Stimulated activated CD4-positive, alpha-beta T cell treated with anti-CD3 and anti-CD28 coated beads, Interleukin-2, amount 100 ng/mL, for 4 hours (primary cell): ENCODE measurements at places on chromosomes 4 and X.

DNA sequence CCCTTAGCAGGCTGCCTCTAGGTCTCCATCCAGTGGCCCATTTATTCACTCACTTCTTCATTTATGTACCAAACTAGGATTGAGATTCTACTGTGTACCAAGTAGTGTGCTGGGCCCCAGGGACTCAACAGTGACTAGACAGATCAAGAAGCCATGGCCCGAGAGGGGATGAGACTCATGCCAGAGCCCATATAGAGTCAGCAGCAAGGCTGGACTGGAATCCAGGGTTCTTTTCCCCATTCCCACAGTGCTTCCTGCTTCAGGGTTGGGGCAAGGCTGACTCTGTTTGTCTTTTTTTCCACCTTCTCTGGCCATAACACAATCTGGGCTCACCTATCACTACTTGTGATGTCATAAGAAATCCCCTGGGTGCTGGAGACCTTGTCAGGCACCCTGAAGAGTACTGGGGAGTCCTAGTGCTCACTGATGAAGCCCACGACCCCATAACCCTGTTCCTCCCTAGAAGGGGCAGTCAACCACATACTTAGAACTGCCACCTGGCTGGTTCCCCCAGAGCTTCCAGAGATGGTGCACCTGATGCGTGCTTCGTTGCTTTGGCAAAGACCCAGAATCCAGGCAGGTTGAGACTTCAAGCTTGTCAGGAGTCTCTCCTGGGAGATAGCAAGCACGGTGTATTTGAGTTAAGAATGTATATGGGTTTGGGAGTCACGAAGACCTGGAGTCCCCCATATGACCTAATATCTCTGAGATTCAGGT is 6.2 kb downstream of the RTL5 start:
- no peak for DNase-seq

- no peak for DNase-seq
Observed at GRCh38 chrX:122168241-122168640, 1015.8 kb upstream of the GRIA3 start.

DNA sequence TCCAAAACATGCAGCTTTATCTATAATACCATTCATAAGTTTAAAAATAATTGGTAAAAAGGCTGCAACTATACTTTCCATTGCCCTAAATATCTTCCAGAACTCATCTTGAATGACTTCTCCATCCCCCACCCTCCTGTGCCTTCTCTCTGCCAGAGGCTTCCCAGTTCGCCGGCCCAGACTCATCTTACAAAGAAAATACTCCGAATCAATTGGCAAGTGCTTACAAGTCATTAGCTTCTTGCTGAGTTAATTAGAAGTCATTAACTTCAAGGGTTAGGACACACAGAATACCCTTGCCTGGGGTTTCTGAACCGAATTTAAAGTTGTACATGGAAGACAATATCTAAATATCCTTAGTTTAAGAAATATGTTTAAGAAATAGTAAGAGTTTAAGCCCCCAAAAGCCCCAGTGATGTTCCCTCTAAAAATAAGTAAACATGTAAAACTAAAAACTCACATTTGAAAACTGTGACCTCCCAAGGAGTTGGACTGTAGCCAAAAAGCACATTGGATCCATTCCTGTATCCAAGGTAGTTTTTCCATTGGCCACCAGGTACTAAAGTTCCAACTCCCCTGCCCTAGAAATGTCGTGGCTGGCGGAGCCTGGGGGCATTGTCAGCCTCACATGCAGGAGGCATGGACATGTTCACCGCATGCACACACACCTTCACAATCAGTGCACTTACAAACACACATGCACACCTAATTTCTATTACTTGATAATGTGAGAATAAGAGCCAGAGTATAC is 535.2 kb upstream of the FAT1 start:
- DNase-seq, result no peak

- no peak for DNase-seq
Observed at GRCh38 chrX:8037593-8038348, 110.6 kb upstream of the PNPLA4 start.

- DNase-seq, result no peak
Observed at GRCh38 chr4:6687947-6688878, 5.5 kb upstream of the S100P start.

- no peak for DNase-seq
Observed at GRCh38 chrX:97685753-97686152, 802.0 kb downstream of the RPA4 start.

DNA sequence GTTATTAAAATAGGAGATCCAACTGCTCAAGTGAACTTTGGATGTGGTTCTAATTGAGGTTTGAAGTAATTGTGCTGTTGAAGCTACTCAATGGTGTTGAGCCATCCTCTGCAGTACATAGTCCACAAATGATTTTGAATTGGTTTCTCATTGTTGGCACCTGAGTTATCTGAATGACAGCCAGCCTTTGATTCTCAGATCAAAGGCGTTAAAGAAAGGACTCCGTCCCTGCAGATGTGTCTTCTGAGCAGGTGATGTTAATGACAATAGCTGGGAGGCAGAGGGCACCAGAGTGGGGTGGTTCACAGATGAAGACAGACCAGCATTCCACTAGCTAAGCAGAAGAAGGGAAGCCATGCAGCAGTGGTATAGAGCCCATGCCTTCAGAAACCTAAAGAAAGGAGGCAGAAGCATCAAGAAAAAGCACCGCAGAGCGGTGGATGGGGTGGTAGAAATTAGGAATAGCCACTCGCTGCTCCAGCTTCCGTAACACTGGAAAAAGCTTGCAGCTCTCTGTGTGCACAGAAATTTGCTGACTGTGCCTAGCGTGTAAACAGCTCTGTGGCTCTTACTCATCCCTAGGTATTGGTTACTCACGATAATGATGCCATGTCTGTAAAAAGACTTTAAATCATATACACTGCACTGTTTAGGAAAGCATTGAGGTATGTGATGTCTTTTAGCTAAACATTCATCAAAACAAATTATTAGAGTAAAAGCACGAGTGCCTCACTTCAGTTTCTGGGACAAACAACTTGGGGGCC is 79.2 kb upstream of the CLCN4 start:
- no peak for DNase-seq

- DNase-seq, result no peak
Observed at GRCh38 chrX:136080766-136081165, 66.6 kb upstream of the FHL1 start.

DNA sequence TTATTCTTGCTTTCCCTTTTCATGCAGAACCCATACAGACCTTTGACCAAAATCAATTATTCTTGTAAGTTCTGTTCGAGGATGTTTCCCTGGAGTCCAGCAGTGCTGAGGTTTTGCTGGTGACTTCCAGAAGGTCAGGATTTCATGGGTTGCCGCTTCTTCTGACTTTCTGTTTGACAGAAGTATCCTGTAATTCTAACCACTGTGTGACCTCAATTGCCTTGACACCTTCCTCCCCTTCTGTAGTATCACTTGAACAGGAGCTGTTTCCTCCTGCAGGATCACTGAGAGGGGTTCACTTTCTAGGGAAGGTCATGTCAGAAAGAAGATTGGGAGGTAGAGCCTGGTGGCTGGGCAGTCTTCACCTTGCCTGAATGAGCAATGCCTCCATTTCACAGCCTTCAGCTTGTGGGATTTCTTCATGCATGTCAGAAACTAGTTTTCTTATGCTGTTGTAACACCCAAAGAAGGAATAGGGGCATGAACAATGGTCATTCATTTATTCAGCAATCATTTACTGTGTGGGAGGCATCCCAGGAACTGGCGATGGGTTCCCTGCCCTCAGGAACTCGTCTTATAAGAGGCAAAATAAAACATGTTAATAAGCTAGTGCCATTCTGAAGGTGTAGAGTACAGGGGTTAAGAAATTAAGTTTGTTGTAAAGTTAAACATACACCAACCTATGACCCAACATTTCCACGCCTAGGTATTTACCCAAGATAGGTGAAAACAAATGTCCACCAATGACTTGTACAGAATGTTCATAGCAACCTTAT is 205.9 kb downstream of the SOWAHB start:
- DNase-seq, result no peak

- no peak for DNase-seq
Observed at GRCh38 chr4:174204164-174204831, 79.2 kb downstream of the FBXO8 start.

- no peak for DNase-seq
Observed at GRCh38 chr4:185346975-185347601, 48.6 kb downstream of the LRP2BP start.

DNA sequence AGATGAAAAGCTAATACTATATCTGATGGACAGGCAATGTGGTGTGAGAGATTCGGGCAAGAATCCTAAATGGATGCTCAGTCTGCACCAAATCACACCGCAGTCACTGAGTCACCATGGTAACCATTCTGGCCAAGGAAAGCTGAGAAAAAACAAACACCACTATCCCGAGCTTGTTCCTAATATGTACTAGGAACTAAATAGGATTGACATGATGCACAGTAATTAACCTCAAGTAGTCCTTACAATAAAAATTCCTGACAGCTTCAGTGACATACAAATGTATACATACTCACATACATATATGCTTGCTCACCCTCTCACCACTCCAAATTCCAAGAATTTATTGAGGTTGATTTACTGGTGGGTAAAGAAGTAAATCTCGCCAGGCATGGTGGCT is 1.1 kb upstream of the RAB40A start:
- no peak for DNase-seq

DNA sequence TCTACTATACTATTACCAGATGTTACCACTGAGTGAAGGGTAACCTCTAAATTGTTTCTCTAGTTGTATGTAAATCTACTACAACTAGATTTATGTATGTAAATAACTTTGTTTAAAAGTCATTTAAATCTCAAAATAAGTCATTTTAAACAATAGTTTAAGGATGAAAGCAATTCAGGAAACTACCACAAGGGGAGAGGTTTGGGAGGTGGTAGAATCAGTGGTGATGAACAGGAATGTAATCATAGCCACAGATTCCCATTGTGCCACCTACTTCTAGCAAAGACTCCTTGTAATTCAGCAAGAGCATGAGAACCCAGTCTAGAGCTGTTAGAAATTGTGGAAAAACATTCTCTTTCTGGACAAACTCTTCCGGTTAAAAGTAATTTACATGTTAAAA is 234.6 kb downstream of the SLC7A11 start:
- no peak for DNase-seq

DNA sequence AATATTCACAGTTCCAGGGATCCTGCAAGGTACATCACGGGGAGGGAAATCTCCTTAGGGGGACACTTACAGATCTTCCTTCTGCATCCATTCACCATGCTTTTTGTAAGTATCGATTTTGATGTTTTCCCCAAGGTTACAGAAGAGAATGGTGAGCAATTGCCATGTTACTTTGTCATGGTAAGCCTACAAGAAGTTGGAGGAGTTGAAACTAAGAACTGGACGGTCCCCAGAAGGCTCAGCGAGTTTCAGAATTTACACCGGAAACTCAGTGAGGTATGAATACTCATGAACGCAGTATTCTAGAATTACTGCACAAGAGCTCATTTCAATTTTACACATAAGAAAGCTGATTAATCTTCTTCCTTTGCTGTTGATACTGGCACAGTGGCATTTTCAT is 53.9 kb downstream of the LRP2BP start:
- no peak for DNase-seq

GRCh38 chr4:67980512-67980911 is 17.2 kb upstream of the TMPRSS11A start:
- no peak for DNase-seq

GRCh38 chrX:36436361-36436760 is 516.8 kb downstream of the CFAP47 start:
- DNase-seq, result no peak

DNA sequence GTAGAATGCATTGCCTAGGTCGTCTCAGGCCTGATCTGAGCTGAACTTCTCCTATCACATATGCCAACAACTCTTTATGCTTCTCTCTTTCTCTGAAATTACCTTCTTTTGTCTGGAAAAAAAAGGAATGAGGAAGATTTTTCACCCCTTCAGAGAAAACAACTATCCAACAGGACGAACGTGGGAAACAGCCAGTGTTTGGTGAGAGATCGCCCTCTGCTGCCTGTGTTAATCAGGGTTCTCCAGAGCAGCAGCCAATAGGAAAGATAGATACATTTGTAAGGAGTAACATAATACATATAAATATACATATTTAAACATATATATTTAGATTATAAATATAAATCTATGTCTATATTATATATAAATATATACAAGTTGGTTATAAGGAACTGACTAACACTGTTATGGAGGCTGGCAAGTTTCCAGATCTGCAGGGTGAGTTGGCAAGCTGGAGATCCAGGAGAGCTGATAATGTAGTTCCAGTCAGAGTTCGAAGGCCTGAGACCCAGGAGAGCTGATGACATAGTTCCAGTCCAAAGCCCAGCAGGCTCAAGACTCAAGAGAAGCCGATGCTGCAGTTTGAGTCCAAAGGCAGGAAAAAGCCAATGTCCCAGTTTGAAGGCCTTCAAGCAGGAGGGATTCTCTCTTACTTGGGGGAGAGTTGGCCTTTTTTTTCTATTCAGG is 13.3 kb downstream of the CETN2 start:
- DNase-seq, result no peak

GRCh38 chr4:11436084-11436483 is 7.4 kb upstream of the HS3ST1 start:
- no peak for DNase-seq

DNA sequence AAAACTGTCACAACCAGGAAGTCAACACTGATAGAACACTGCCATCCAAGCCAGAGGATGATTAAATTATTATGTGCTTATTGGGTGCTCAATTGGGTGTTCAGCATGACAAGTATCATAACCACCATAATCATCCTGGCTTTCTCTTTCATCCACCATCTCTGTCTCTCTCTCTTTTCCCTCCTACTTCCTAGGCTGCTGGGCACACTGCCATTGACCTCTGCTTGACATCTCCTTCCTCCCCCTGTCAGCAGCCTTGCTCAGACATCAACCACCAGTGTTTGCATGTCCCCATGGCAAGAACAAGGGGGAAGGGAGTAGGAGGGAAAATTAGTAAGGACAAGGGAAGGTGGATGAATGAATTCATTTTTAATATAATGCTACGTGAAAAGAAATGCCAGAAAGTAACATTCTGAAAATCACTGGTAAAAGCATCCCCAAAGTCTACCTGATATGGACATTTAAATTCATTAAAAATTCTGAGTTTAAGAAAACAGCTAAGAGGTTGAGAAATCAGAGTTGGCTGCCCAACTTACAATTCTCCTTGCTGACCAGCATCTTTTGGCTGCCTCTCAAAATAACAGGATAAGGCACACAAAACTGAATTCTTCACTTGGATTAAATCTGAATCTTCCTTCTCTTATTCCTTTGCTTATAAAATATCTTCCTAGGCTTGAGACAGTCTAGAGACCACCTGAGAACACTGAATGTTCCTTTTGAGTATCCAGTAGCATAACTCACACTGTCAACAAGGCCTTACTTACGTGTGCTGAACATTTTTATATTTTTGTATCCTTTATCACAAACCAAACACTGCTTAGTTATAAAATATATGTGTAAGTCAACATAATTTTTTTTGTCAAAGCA is 48.5 kb downstream of the SNCA start:
- DNase-seq, result no peak
